ENCODE measurements at places on chromosomes 2 and 18.

GRCh38 chr2:11379558-11379957 is 35.1 kb upstream of the ROCK2 start:
- no peak for DNase-seq

DNA sequence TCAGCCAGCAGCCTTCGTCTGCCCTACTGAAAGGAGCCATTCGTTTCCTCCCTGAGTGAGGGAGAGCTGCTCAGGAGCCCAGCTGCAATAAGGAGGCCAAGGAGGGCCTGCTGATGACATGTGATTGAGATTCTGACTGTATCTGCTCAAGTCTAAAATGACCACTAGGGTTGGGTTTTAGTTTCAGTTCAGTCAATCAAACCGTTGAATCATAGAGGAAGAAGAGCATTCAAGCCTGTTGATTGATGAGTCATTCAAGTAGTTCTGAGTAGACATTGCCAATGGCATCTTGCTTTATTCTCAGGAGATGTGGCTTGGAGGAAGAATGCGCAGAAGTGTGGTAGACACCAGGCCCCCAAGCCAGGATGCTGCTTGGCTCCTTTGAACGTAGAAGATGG is 19.9 kb upstream of the BCL2L11 start:
- no peak for DNase-seq

DNA sequence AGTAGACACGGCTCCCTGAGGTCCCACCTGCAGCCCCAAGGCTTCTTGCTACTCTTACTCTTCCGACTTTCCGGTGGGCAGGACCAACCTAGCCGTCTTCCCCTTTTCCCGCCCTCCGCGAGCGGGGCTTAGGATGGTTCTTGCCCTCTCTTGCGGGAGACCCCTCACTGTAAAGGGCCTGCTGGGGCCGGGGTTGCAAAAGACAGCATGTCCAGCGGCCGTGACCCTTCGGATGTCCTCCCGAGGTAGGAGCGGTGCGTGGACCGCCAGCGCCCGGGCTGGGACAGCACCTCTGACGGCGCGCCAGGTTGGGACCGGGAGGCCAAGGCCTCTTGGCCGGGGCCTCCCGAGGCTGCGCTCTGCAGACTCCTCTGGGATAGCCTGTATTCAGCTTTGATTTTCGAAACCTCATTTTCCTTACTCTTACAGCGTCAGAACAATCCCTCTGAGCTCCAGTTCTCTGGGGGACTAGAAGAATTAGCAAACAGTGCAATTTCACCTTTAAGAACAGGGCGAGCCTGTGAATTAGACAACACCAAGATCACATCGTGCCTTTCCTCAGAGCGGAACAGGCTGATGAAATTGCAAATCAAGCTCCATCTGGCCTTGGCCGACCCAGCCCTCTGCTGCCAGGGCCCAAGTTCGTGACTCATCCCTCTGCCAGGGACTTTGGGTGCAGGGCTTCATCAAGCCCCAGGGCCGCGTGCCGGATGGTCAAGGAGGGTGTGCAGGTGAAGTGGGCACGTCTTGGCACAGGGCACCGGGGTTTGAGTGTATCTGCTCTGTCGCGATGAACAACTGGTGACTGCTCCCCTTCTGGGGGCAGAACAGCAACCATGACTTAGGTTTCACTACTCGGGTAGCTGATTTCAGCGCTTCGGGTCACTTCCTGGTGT is 777 bp downstream of the MOCOS start:
- no peak for DNase-seq

- no peak for DNase-seq
These were observed 131.4 kb upstream of the MAP3K20 start for GRCh38 chr2:172944022-172944793.

GRCh38 chr2:109259671-109260070 is 130.7 kb downstream of the SH3RF3 start:
- DNase-seq = no peak

- DNase-seq = no peak
These were observed 23.5 kb downstream of the SLC8A1 start for GRCh38 chr2:40428439-40428838.

DNA sequence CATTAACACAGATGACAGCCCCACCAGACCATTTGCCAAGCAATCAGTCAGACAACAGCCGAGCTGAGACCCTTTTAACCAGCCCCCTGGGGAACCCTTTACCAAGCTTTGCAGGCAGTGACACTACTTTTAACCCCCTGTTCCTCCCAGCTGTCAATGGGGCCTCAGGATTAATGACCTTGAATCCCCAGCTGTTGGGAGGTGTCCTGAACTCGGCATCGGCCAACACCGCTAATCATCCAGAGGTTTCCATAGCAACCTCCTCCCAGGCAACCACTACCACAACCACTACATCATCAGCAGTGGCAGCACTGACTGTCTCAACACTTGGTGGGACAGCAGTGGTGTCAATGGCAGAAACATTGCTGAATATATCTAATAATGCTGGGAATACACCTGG is 160.9 kb upstream of the EPC2 start:
- no peak for DNase-seq

- DNase-seq = no peak
These were observed 169.7 kb upstream of the SATB2 start for GRCh38 chr2:199627417-199627816.

- DNase-seq = peak; percentile 17
These were observed 21.9 kb downstream of the METTL8 start for GRCh38 chr2:171411791-171412483.

GRCh38 chr2:32806857-32807256 is 139.9 kb upstream of the LTBP1 start:
- DNase-seq = no peak

DNA sequence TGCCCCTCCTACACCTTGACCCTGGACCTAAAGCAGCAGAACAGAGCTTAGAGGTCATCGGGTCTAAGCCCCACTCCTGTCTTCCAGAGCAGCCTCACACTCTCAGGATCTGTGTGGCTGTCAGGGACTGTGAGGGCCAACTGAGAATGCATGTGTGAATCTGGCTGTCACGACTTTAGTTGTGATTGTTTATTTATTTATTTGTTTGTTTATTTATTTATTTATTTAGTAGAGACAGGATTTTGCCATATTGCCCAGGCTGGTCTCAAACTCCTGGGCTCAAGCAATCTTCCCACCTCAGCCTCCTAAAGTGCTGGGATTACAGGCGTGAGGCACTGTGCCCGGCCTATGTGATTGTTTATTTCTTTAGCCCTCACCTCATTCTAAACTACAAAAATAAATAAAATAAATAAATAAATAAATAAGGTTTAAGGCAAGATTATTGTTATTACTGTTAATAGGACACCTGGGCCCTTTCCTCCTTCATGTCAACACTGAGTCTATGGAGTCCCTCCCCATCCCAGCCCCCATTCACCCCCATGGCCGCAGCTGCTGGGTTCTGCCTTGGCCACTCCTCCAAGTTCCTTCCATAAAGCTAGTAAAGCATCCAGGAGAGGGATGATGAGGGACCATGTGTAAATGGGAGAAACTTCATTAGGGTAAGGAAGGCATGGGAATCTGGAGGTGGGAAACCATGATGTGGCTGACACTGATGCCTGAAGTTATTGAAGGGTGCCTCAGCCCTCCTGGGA is 39.9 kb upstream of the EDAR start:
- DNase-seq = no peak

DNA sequence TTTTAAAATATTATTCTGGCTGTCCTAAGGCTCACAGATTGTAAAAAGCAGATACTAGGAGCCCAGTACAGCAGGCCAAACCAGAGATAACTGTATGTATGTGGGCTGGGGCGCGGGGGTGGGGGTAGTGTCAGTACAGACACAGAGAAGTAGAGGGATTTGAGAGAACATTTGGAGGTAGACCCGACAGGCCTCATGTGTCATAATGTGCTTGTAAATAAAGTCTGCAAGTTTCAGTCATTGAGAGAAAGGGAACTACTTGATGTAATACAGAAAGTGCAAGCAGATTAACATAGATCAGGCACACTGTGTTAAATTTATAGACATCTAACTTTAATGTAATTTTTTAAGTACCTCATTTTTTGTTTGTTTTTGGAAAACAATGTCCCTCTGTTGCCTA is 7.4 kb upstream of the POLI start:
- DNase-seq = no peak

GRCh38 chr18:22408059-22408458 is 9.7 kb downstream of the CTAGE1 start:
- no peak for DNase-seq

GRCh38 chr18:35827903-35828275 is 144.6 kb upstream of the RMP24 start:
- DNase-seq = no peak

DNA sequence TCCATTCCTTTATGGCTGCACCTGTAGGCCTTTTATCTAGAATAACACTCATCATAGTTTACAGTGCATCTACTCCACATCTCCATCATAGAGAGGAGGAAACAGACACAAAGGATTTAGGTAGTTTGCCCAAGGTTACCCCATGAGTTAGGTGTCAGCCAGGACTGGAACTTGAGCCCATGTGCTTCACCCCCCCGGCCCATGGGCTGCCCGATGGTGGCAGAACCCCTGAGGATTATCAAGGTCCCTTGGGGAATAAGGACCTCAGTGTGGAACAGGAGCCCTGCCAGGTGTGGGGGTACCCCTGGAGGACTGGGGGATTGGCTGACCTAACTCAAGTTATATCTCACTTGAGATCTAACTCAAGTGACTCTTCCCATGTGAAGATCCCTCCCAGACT is 146.3 kb upstream of the OTX1 start:
- DNase-seq = no peak

DNA sequence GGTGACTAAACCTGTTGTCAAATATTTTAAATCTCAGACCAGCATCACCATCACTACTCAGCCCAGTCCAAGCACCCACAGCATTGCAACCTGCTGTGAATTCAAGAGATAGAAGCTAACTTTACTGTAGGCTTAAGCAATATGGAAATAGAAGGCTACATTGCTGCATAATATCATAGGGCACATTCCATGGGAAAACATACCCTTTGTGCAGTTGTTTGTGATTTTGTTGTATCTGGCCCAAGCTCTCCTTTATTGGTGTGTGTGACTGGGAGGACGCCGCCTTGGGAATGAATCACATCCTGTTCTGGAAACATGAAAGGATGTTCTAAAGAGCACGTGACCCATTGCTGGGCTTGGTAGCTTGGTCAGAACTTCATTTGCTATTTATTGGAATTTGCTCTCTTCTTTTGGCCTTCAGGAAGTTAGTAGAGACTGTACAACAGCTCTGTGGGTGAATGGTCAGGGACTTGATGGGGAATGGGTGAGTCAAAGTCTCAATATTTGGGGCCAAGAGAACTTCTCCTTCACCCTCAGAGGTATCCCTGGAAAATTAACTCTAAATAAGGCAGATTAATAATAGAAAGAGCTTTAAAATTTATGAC is 106.8 kb upstream of the SERPINE2 start:
- peak; percentile 51 for DNase-seq

GRCh38 chr2:120437604-120438000 is 91.7 kb downstream of the INHBB start:
- DNase-seq = no peak

GRCh38 chr2:186205254-186205911 is 280.7 kb upstream of the ZC3H15 start:
- DNase-seq = no peak

DNA sequence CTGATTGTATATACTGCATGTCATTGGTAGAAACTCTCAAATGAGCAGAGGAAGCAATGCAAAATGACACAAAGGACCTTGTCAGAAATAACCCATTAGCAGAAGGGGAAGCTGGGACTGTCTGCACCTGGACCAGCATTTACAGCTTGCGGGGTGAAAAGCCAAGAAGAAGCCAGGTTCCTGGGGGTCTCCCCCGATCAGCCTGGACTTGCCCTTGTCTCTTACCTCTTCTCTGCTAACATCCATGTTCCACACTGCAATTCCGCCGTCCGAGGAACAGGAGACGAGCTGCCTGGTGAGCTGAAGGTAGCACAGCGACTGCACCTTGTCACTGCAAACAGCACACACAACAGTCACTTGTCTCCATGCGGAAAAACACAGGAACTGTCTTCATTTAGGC is 51.1 kb downstream of the WDFY1 start:
- no peak for DNase-seq

DNA sequence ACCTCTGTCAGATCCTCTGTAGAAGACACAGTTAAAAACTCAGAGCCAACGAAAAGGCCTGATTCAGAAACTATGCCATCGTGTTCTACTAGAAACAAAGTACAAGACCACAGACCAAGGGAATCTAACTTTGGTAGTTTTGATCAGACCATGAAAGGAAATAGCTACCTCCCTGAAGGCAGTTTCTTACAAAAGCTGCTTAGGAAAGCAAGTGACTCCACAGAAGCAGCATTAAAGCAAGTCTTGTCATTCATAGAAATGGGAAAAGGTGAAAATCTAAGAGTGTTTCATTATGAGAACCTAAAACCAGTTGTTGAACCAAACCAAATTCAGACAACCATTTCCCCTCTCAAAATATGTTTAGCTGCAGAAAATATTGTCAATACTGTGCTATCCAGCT is 58.2 kb downstream of the FSIP2 start:
- no peak for DNase-seq

DNA sequence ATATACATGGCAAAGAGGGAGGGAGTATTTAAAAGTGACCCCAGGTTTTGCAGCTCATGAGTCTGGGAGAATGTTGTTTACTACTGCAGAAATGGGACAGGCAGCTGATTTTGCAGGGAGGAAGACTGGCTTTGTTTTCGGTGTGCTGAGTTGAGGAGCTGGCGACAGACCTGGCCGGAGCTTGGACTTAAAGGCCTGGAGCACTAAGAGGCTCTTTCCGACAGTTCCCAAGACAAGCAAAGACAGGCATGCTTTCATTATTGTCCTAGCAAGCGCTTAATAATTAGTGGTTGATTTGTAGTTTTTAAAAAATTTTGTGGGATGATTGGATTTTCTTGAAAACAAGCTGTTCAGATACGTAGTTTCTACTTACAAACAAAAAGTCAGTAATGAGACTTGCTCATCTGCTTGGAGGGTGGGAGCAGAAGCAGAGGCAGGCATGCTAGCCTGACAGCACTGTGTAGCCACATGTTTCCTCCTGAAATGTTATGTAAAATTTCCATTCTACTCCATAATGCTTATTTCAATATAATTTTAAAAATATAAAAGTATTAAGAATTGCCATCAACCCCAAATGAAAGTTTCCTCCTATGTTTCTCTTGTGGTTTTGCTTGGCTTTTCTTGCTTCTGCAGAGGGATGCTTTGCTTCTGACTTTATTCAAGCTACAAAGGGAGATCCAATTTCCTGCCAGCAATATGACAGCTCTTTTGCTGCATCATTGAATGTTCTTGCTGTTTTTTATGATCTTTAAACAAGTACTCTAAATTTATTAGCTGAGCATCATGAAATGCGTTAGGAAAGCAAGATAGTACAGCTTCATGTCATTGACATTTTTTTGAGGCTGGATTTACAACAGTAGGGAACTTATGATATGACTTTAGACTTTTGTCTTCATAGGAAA is 75.8 kb downstream of the PHLPP1 start:
- DNase-seq = peak; percentile 28
